ENCODE measurements at places on chromosomes 2 and 18.

GRCh38 chr2:241413929-241414580, 58.0 kb downstream of the FARP2 start:
- no peak for DNase-seq

DNA sequence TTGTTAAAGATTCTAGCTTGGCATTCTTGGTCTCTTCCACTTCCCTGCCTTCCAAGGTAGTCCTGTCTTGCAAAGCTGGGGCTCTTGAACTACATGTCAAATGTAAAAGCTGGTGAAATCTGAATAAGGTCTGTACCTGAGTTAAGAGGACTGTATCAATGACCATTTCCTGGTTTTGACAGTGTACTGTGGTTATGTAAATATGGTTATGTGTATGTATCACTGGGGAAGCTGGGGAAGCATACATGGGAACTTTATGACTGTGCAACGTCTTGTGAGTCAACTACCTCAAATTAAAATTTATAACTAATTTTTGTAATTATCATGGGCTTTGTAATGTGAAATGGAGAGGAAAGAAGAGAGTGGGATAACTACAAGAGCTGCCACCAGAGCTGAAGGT, 81.7 kb downstream of the COL4A4 start:
- DNase-seq = no peak

- DNase-seq = no peak
Measured at GRCh38 chr2:195049372-195050031, 607.5 kb upstream of the SLC39A10 start.

- peak; percentile 100 for DNase-seq
Measured at GRCh38 chr2:160920791-160921303, 239.4 kb upstream of the TANK start.
